ENCODE measurements at places on chromosomes 13 and 19.
A peak's percentile ranks its signal among the peaks of the same experiment; 100 is the strongest.

GRCh38 chr13:22931576-22931975 is 249.2 kb upstream of the SGCG start:
- no peak overlapping the region for H3K27ac ChIP-seq
- H3K36me3 ChIP-seq: no peaks in the 10 kb centered on the region
- no peaks in the 10 kb centered on the region for H3K4me1 ChIP-seq
- H3K27me3 ChIP-seq: no peaks in the 10 kb centered on the region
- no peak for DNase-seq

GRCh38 chr13:62250501-62251201 is 835.0 kb upstream of the PCDH20 start:
- no peaks in the 10 kb centered on the region for H3K36me3 ChIP-seq
- no peak overlapping the region for H3K4me3 ChIP-seq
- H3K27ac ChIP-seq: no peak overlapping the region
- DNase-seq: no peak
- H3K27me3 ChIP-seq: no peaks in the 10 kb centered on the region

GRCh38 chr19:30522341-30522740 is 150.2 kb downstream of the ZNF536 start:
- no peaks in the 10 kb centered on the region for H3K36me3 ChIP-seq
- no peak overlapping the region for H3K4me3 ChIP-seq
- DNase-seq: no peak
- H3K27ac ChIP-seq: no peak overlapping the region

DNA sequence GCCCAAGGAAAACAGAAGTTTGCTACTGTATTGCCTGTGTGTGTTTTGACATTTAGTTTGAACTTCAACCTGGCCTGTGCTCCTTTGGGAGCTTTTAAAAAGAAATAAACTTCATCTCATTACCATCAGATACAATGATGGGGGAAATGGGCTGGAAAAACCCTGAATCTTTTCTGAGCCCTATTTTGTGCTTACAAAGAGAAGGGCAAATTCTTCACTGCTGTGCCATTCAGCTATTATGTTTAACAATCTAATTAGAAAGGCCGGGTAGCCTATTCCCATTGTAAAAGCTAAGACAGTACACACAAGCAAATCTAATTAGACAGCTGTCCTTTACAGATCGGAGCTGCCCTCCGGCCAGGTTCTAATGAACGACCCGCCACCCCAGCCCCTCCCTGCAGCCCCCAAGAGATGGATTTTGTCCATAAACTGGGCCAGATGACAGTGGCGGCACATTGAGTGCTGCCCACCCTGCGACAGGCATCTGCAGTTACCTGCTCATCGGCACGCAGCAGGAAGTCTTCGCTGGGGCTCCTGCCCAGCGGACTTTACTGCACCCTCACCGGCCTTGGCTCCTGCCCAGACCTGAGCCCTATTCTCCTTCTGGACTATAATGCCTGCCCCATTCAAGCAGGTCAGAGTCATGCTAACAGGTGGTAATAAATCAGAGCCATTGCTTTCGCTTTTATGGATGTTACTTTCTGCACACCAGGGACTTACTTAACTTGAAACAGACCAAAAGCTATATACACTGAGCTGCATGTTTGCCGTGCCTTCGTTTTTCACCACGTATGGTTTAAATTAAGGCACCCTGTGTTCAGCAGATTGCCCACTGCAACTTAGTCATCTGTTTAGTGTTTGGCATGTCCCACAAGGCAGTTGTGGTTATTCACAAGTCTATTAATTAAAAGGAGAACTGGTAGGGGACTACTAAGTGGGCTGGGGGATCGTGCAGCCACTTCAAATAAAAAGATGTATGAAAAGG is 549.6 kb downstream of the FGF9 start:
- H3K27ac ChIP-seq: no peak overlapping the region
- H3K4me3 ChIP-seq: no peak overlapping the region
- no peaks in the 10 kb centered on the region for H3K36me3 ChIP-seq
- no peaks in the 10 kb centered on the region for H3K27me3 ChIP-seq

DNA sequence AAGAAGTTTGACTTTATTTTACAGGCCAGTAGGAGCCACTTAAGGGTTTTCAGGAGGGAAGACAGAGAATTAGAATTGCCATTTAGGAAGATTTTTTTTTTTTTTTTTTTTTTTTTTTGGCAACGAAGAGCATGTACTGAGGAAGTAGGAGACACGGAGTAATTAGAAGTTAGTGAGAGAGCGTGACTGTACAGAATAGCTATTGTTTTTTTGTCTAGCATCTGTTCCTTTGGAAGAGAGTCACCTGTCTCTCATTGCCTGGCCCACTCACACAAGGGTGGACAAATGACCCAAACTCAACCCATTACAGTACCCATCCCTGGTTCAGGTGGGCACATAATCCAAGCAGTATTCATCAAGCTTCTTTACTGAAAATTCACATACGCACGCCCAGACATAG is 166.7 kb downstream of the LACC1 start:
- no peaks in the 10 kb centered on the region for H3K27me3 ChIP-seq
- H3K4me1 ChIP-seq: no peaks in the 10 kb centered on the region
- no peaks in the 10 kb centered on the region for H3K36me3 ChIP-seq
- DNase-seq: no peak
- H3K4me3 ChIP-seq: no peak overlapping the region
- no peak overlapping the region for H3K27ac ChIP-seq

DNA sequence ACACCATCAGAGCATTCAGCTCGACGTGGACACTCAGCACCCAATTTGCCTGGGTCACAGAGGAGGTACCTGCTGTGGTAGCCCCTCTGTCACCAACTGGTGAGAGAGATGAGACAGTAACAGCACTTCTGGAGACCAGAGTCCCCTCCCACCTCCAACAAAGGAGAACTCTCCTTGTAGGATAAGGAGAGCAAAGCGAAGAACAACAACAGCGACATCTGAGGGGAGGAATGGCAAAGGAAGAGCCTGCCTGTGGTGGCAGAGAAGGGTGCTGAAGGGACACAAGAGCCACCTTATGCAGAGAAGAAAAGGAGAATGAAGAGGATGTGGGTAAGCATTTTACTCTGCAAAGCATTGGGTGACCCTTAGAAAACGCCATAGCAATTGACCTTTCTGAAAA is 167.8 kb downstream of the ABCC4 start:
- no peaks in the 10 kb centered on the region for H3K27me3 ChIP-seq
- H3K4me1 ChIP-seq: peaks cover 7% of the 10 kb centered on the region
- H3K27ac ChIP-seq: no peak overlapping the region
- no peak overlapping the region for H3K4me3 ChIP-seq
- no peak for DNase-seq
- H3K36me3 ChIP-seq: no peaks in the 10 kb centered on the region

GRCh38 chr19:12872255-12872654 is 9.0 kb downstream of the DNASE2 start:
- peaks cover 10% of the 10 kb centered on the region for H3K4me1 ChIP-seq
- H3K27ac ChIP-seq: no peak overlapping the region
- H3K36me3 ChIP-seq: no peaks in the 10 kb centered on the region

DNA sequence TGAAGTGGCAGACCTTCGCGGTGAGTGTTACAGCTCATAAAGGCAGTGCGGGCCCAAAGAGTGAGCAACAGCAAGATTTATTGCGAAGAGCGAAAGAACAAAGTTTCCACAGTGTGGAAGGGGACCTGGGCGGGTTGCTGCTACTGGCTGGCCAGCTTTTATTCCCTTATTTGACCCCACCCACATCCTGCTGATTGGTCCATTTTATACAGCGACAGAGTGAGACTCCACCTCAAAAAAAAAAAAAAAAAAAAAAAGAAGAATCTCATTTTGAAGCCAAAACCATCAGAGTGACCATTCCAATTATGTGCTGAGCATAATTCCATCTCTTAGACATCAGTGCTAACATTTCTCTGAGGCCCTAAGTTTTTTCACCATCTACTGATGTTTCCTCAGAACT is 1.9 kb upstream of the ZNF552 start:
- H3K4me1 ChIP-seq: peaks cover 13% of the 10 kb centered on the region
- H3K4me3 ChIP-seq: no peak overlapping the region
- H3K36me3 ChIP-seq: peaks cover 6% of the 10 kb centered on the region
- H3K27me3 ChIP-seq: no peaks in the 10 kb centered on the region

DNA sequence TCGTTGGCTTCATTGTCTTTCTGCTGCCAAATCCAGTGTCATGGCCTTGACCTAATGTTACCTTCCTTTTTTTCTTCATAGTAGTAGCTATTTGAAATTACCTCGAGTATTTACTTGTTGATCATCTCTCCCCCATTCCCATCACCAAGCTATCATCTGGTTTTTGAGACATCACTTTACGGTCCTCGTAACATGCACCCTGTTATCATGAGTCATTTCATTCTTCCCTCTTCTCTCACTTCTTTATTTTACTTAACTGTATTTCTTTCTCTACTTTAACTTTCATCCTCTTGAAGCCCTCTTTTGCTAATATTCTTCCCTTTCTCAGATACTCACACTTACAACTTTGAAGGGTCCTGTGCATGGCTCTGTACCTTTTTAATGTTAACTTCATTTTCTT is 31.8 kb downstream of the TPP2 start:
- H3K36me3 ChIP-seq: peaks cover 24% of the 10 kb centered on the region
- no peaks in the 10 kb centered on the region for H3K27me3 ChIP-seq
- no peak overlapping the region for H3K27ac ChIP-seq
- no peak overlapping the region for H3K4me3 ChIP-seq
- no peak for DNase-seq

GRCh38 chr13:38954844-38955243 is 35.8 kb downstream of the STOML3 start:
- no peaks in the 10 kb centered on the region for H3K36me3 ChIP-seq
- no peak overlapping the region for H3K4me3 ChIP-seq
- no peak for DNase-seq
- no peak overlapping the region for H3K27ac ChIP-seq

DNA sequence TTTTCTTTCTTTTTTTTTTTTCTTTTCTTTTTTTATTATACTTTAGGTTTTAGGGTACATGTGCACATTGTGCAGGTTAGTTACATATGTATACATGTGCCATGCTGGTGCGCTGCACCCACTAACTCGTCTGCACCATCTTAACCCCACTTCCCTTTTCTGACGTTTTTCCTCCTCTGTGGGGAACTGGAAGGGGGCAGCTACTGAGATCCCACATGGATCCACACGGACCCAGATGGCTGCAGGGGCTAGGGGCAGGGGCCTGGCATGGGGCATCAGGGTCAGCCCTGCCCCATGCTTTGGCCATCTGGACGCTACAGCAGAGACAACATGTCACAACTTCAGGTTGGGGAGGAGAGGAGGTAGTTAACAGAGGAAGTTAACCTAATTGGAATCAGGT is 54.3 kb downstream of the RUBCNL start:
- H3K4me1 ChIP-seq: no peaks in the 10 kb centered on the region
- no peak for DNase-seq
- no peak overlapping the region for H3K27ac ChIP-seq
- H3K36me3 ChIP-seq: no peaks in the 10 kb centered on the region

GRCh38 chr19:38288123-38288855 is 15.8 kb upstream of the C19orf33 start:
- H3K27me3 ChIP-seq: no peaks in the 10 kb centered on the region
- H3K4me3 ChIP-seq: no peak overlapping the region
- peaks cover 81% of the 10 kb centered on the region for H3K36me3 ChIP-seq
- no peak overlapping the region for H3K27ac ChIP-seq
- H3K4me1 ChIP-seq: peaks cover 21% of the 10 kb centered on the region
- DNase-seq: no peak

- H3K4me1 ChIP-seq: no peaks in the 10 kb centered on the region
- H3K4me3 ChIP-seq: no peak overlapping the region
- no peaks in the 10 kb centered on the region for H3K27me3 ChIP-seq
- H3K36me3 ChIP-seq: no peaks in the 10 kb centered on the region
- no peak overlapping the region for H3K27ac ChIP-seq
These were observed 310.6 kb downstream of the LMO7 start for GRCh38 chr13:75946536-75947284.

DNA sequence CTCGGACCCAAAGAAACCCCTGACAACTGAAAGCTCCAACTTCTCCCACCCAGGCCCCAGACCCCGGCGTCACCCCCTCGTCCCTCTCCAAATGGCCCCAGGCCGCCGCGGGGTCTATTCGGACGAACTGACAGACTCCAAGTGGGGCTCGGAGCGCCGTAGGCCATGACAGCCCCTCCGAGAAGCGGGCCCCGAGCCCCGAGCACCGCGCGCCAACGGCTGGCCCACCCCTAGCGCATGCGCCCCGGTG is 360 bp downstream of the DDX39A start:
- H3K36me3 ChIP-seq: peaks cover 10% of the 10 kb centered on the region
- peak overlapping the region; percentile 94 for H3K27ac ChIP-seq
- no peak for DNase-seq
- peaks cover 11% of the 10 kb centered on the region for H3K4me1 ChIP-seq

- DNase-seq: no peak
These were observed 17.7 kb downstream of the PLEKHF1 start for GRCh38 chr19:29683009-29683408.

- no peak for DNase-seq
- peaks cover 33% of the 10 kb centered on the region for H3K4me1 ChIP-seq
- peak overlapping the region; percentile 11 for H3K4me3 ChIP-seq
- H3K27ac ChIP-seq: peak overlapping the region; percentile 42
- no peaks in the 10 kb centered on the region for H3K27me3 ChIP-seq
These were observed 3.0 kb upstream of the PNKP start for GRCh38 chr19:49870309-49870901.

- no peak for DNase-seq
- H3K4me3 ChIP-seq: no peak overlapping the region
- H3K27ac ChIP-seq: no peak overlapping the region
- no peaks in the 10 kb centered on the region for H3K36me3 ChIP-seq
- H3K27me3 ChIP-seq: no peaks in the 10 kb centered on the region
These were observed 33.2 kb upstream of the KATNAL1 start for GRCh38 chr13:30340331-30341250.

GRCh38 chr19:38932425-38933179 is 1.9 kb downstream of the MRPS12 start:
- no peak for DNase-seq
- H3K27ac ChIP-seq: no peak overlapping the region
- H3K27me3 ChIP-seq: no peaks in the 10 kb centered on the region
- no peak overlapping the region for H3K4me3 ChIP-seq
- H3K36me3 ChIP-seq: peaks cover 8% of the 10 kb centered on the region

- no peaks in the 10 kb centered on the region for H3K36me3 ChIP-seq
- H3K27ac ChIP-seq: no peak overlapping the region
- peaks cover 8% of the 10 kb centered on the region for H3K4me1 ChIP-seq
- H3K4me3 ChIP-seq: no peak overlapping the region
These were observed 208.3 kb downstream of the FOXO1 start for GRCh38 chr13:40457929-40458719.

- no peak for DNase-seq
- H3K27me3 ChIP-seq: no peaks in the 10 kb centered on the region
- H3K4me1 ChIP-seq: no peaks in the 10 kb centered on the region
These were observed 203.1 kb downstream of the RGCC start for GRCh38 chr13:41660411-41660810.

- H3K36me3 ChIP-seq: no peaks in the 10 kb centered on the region
- DNase-seq: no peak
- peaks cover 25% of the 10 kb centered on the region for H3K4me1 ChIP-seq
- H3K27me3 ChIP-seq: no peaks in the 10 kb centered on the region
These were observed 198.1 kb upstream of the CSNK1A1L start for GRCh38 chr13:37303606-37304005.

- no peaks in the 10 kb centered on the region for H3K4me1 ChIP-seq
- no peak for DNase-seq
- no peaks in the 10 kb centered on the region for H3K27me3 ChIP-seq
- H3K36me3 ChIP-seq: no peaks in the 10 kb centered on the region
These were observed 21.9 kb downstream of the ZSWIM4 start for GRCh38 chr19:13817018-13817614.

- no peak overlapping the region for H3K4me3 ChIP-seq
- no peaks in the 10 kb centered on the region for H3K27me3 ChIP-seq
- H3K27ac ChIP-seq: no peak overlapping the region
- H3K4me1 ChIP-seq: peaks cover 13% of the 10 kb centered on the region
These were observed 58.9 kb downstream of the ENOX1 start for GRCh38 chr13:43727856-43728255.

GRCh38 chr13:48542581-48543341 is 9.9 kb upstream of the RCBTB2 start:
- H3K36me3 ChIP-seq: no peaks in the 10 kb centered on the region
- no peaks in the 10 kb centered on the region for H3K27me3 ChIP-seq
- no peak overlapping the region for H3K27ac ChIP-seq
- no peak for DNase-seq
